ENCODE measurements at places on chromosomes 6 and 20. TPM values are rescaled to one million over a fixed set of nuclear protein-coding genes. Genes with fewer than 3 reads are reported as not detected.
A peak's percentile ranks its signal among the peaks of the same experiment; 100 is the strongest.

- DNase-seq: peak; percentile 83
- H3K4me3 ChIP-seq: no peak overlapping the region
- H3K27ac ChIP-seq: no peak overlapping the region
- no peaks in the 10 kb centered on the region for H3K36me3 ChIP-seq
These were observed 6.5 kb upstream of the SLC24A3 start for GRCh38 chr20:19205981-19206396.

DNA sequence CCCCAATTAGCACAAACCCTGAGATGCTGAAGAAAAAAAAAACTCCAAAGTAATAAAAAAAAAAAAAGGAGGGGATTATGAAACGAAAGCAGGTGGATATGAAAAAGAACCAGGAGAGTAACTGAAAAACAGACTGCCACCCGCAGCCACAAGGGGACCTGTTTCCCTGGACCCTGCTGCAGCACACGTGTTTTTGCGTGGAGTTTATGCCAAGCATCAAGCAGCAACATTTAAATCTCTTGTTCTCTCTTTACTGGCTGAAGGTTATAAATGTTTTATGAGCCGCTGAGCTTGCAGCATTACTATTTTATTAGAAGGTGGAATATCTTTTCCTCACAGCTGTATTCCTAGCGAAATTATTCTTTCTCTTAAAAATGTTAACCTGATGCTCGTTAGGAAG lies 131.6 kb upstream of the OLIG3 start:
- no peaks in the 10 kb centered on the region for H3K4me1 ChIP-seq
- no peak for DNase-seq
- no peak overlapping the region for H3K4me3 ChIP-seq
- H3K27ac ChIP-seq: no peak overlapping the region
- peaks cover 6% of the 10 kb centered on the region for H3K27me3 ChIP-seq

DNA sequence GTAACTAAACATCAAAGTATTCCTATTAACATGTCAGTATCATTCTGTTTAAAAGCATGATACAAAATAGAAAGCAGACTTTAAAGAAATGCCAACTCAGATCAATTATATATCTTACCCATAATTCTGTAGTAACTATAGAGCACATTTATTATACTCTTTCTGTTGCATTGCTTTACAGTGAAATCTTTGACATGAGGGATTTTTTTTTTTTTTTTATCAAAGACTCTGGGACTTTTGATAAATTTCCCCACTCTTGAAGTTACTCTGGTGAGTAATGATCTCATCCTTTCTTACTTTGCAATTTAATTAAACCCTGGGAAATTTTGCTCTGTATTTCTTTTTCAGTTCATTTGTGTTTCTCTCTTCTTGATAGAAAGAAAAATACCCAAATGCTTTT lies 17.4 kb downstream of the ADGRF4 start:
- no peaks in the 10 kb centered on the region for H3K27me3 ChIP-seq
- H3K4me3 ChIP-seq: no peak overlapping the region
- no peak for DNase-seq

DNA sequence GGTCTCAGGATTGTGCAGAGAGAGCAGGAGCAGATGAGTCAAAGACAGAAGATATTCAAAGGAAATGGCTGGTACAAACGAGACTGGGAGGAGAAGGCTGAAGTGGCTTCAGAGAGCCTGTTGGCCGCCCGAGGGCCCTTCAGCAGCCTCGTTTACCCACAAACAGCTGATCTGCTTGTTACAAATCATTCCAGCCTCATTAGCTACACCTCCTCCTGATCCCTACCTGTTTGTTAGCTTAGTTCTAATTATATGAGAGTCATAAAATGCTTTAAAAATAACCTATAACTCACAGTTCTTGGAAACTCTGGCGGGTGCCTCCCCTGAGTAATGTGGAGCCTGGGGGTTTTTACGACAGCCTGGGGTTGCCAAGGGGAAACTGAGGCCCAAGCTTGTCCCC lies 12.6 kb downstream of the GLP1R start:
- H3K27ac ChIP-seq: no peak overlapping the region
- peaks cover 25% of the 10 kb centered on the region for H3K27me3 ChIP-seq
- DNase-seq: no peak
- no peak overlapping the region for H3K4me3 ChIP-seq
- H3K36me3 ChIP-seq: no peaks in the 10 kb centered on the region

- no peaks in the 10 kb centered on the region for H3K4me1 ChIP-seq
- no peaks in the 10 kb centered on the region for H3K36me3 ChIP-seq
- no peak overlapping the region for H3K4me3 ChIP-seq
- no peak for DNase-seq
These were observed 95.7 kb downstream of the FILIP1 start for GRCh38 chr6:75397656-75398465.

- H3K27me3 ChIP-seq: no peaks in the 10 kb centered on the region
- H3K36me3 ChIP-seq: no peaks in the 10 kb centered on the region
- no peak overlapping the region for H3K4me3 ChIP-seq
- no peaks in the 10 kb centered on the region for H3K4me1 ChIP-seq
These were observed 49.7 kb downstream of the SYNE1 start for GRCh38 chr6:152587473-152587872.

DNA sequence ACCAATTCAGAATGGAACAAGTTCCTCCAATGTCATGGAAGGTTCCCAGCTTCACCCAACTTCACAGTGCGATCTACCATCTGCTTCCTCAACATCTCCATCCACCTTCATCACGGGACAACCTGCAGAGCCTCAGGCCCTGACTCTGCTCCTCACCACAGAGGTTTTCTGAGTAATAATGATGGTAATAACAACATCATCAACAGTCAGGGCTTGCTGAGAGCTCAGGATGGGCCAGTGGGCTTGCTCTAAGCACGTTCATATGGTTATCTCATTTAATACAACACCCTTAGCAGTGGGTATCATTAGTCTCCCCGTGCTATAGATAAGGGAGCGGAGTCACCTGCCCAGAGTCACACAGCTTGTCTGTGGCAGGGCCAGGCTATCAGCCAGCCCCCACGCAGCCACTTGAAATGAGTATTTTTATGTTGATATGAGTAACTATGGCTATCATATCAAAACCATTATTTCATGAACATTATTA lies 38.6 kb downstream of the PREX1 start:
- DNase-seq: no peak
- no peak overlapping the region for H3K4me3 ChIP-seq
- no peaks in the 10 kb centered on the region for H3K27me3 ChIP-seq
- no peaks in the 10 kb centered on the region for H3K36me3 ChIP-seq
- no peaks in the 10 kb centered on the region for H3K4me1 ChIP-seq

GRCh38 chr6:47146431-47147174 lies 104.5 kb upstream of the ADGRF1 start:
- H3K4me3 ChIP-seq: no peak overlapping the region
- DNase-seq: no peak

RBBP8NL gene
- not detected for total RNA-seq

LY86 gene
- total RNA-seq: 2.7 TPM

- H3K4me3 ChIP-seq: peak overlapping the region; percentile 67
- no peak for DNase-seq
- H3K4me1 ChIP-seq: peaks cover 8% of the 10 kb centered on the region
These were observed 56.7 kb downstream of the TRIM38 start for GRCh38 chr6:26019261-26019830.

GRCh38 chr20:50029697-50030461 lies 47.1 kb downstream of the SNAI1 start:
- H3K4me1 ChIP-seq: no peaks in the 10 kb centered on the region
- no peak overlapping the region for H3K4me3 ChIP-seq

DNA sequence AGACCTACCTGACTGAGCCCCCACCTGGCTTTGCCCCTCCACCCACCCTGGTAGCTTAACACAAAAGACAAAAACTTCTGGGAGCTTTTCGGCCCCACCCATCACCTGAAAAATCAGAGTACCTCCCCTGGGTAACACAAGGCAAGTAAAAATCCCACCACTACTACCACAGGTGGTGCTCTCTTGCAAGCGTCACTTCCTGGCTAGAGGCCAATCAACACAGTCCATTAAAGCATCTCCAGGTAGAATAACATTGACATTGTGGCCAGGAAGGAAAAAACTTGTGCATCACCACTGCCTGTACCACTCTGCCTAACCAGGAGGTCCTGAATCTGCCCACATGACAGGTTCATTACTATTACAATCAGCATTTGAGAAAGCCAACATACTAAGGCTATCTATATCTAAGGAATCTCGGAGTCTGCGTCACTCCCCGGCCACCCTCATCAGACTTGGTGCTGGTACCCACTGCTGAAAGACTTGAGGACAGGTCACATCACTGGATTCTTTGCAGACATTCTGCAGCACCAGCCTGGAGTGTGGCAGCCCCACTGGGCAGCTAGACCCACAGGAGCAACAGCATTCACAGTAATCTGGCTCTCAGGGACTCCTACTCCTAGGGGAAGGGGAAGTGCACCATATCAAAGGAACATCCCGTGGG lies 125.9 kb downstream of the CDK19 start:
- no peak overlapping the region for H3K27ac ChIP-seq
- no peaks in the 10 kb centered on the region for H3K36me3 ChIP-seq
- no peaks in the 10 kb centered on the region for H3K27me3 ChIP-seq
- H3K4me3 ChIP-seq: no peak overlapping the region

- DNase-seq: no peak
- H3K27ac ChIP-seq: no peak overlapping the region
- H3K4me3 ChIP-seq: no peak overlapping the region
- peaks cover 20% of the 10 kb centered on the region for H3K27me3 ChIP-seq
- no peaks in the 10 kb centered on the region for H3K4me1 ChIP-seq
These were observed 367.7 kb downstream of the CDH4 start for GRCh38 chr20:61619751-61620150.

GMPR gene
- 15.0 TPM for total RNA-seq

DNA sequence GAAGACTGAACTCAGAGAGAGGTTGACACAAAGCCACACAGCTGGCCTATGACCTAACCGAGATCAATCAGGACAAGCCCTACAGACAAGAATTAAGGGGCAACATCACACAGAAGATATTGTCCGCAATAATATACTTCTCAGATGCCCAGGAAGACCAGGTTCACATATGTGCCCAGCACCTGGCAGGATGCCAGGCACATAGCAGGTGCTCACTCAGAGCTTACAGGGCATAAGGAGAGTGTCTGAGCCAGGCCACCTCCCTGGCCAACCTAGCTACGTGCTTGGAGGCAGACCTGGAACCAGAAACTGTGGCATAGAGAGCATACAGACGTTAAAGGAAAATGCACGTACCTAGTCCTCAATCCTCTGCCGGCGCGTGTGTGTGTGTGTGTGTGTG lies 87.0 kb upstream of the LRFN2 start:
- H3K4me3 ChIP-seq: no peak overlapping the region
- no peaks in the 10 kb centered on the region for H3K27me3 ChIP-seq
- no peaks in the 10 kb centered on the region for H3K4me1 ChIP-seq
- no peak overlapping the region for H3K27ac ChIP-seq

- H3K4me3 ChIP-seq: no peak overlapping the region
- DNase-seq: no peak
- H3K27ac ChIP-seq: no peak overlapping the region
- H3K36me3 ChIP-seq: no peaks in the 10 kb centered on the region
- H3K27me3 ChIP-seq: no peaks in the 10 kb centered on the region
These were observed 49.0 kb downstream of the PPP1R14C start for GRCh38 chr6:150191809-150192208.

DNA sequence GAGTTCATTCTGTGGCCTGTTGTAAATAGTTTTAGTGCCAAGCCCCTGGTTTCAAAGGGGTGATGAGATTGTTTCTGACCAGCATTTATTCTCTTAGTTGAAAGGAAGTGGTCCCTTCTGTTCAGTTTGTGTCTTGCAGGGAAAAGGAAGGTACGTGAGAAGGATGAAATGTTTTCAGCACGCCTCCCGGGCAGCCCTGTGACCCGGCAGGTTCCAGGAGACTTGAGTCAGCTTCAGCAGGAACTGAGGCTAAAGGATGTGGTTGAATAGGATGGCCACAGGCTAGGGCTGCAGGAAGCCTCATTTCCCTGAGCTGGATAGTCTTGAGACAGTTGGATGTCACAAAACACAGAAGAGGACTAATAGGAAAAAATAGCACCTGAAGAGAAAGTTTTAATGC lies 132.4 kb upstream of the SYNDIG1 start:
- H3K27me3 ChIP-seq: no peaks in the 10 kb centered on the region
- H3K27ac ChIP-seq: no peak overlapping the region
- no peaks in the 10 kb centered on the region for H3K4me1 ChIP-seq
- no peak overlapping the region for H3K4me3 ChIP-seq

DNA sequence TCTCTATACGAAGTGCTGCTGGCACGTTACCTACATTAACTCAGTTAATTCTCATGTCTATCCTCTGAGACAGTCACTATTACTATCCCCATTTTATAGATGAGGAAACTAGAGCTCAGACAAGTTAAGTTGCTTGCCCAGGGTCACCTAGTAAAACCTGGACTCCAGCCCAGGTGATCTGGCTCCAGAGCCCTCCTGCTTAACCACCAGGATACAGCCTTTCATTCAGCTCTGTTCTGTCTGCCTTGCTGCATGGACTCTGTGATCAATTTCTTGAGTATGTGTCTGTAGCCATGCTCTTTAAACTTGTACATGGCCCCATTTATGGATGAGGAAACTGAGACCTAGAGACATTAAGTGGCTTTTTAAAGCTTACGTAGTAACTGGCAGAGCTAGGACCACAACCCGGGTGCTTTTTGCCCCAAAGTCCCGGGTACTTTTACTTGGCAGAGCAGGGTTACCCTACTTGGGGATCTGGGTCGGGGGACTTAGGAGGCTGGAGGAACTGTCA lies 4.7 kb downstream of the CDKN1A start:
- no peak overlapping the region for H3K27ac ChIP-seq
- H3K27me3 ChIP-seq: no peaks in the 10 kb centered on the region
- H3K36me3 ChIP-seq: peaks cover 38% of the 10 kb centered on the region
- DNase-seq: no peak
- H3K4me1 ChIP-seq: peaks cover 18% of the 10 kb centered on the region

DNA sequence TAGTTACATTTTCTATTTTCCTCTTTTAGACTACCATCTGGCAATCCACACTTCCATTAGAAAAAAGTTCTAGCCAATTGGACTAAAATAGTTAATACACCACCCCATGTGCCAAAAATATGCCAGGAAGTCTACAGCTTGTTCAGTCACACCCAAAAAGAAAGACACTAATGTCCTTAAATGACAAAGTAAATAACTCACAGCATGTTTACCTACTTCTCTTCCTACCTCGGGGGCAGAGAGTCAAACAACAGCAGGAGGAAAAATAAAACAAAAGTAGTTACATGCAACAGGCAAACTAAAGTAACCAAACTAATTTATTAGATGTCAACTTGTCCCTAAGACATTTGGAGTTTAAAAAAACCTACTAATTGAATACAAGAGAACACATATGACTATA lies 57.0 kb downstream of the UBE3D start:
- no peak overlapping the region for H3K27ac ChIP-seq
- H3K36me3 ChIP-seq: no peaks in the 10 kb centered on the region
- H3K4me1 ChIP-seq: no peaks in the 10 kb centered on the region
- H3K27me3 ChIP-seq: no peaks in the 10 kb centered on the region
- no peak overlapping the region for H3K4me3 ChIP-seq
- no peak for DNase-seq

NOX3 gene
- not detected for total RNA-seq

Measured in sigmoid colon (tissue), 7 donors.